ENCODE measurements at places on chromosomes 12 and 14.

DNA sequence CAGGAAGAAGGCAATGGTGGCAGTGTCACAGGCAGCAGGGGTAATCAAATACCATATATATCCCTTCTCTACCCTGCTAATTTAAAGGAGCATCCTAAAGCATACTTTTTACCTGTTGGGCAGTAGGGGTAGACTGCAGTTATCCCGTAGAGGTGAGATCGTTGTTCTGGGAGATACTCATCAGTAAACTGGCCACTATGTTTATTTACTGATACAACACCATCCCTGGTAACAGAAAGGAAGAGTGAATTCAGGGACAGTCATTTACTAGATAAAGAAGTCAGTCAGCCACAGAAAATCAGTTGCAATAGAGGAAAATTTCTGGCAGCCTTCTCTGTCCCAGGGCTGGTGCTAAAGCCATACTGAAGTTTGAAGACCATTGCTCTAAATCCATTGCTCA, 16.3 kb downstream of the RTRAF start:
- DNase-seq: no peak

DNA sequence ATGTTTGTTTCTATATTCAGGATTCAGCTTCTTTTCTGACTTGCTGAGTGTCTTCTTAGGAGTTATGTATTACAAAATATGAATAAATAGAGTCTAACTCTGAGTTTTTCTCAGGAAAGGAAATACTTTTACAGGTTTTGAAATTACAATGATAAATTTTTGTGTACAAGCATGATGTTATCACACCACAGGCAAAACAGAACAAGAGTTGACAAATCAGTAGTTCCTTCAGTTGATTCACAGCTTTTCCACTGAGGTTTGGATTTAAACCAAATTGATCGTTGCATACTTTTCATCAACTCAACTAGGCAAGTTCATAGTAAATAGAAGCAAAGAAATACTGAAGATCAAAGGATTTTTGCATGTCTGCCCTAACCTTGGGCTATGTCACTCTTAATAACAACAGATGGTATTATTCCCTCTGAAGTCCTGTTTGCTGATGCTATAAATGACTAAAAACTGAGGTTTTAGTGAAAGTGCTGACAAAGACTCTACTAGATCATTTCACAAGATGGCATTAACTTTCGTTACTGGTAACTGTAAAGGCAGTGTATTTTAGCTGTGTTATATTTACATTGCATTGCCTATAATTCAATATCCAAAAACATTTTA, 520.2 kb downstream of the FLRT2 start:
- no peak for DNase-seq

GRCh38 chr14:86450085-86450484, 920.1 kb downstream of the FLRT2 start:
- no peak for DNase-seq

DNA sequence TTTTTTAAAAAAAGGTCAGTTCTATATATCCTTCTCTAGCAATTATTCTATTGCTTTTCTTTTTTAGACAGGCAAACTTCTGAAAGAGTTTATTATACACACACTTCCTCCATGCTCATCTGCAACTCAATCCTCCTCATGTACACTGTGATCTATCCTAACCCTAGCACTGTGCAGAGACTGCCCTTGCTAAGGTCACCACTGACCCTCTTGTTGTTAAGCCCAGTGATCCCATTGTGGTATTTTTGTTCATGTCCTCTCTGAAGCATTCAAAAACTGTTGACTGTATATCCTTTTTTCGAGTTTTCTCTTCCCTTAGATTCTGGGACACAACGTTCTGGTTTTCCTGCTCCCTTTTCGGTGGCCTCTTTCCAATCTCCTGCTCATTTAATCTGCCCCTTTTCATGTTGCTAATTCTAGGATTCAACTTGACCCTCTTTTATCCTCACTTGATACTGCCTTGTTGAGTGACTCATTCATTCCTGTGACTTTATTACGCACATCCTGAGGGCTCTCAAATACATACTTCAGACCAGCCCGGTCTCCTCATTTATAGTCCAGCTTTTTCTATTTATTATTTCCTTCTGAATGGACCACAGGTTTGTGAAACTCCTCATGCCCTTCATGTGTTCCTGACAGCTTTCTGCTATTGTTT, 53.9 kb upstream of the PTPRB start:
- no peak for DNase-seq

DNA sequence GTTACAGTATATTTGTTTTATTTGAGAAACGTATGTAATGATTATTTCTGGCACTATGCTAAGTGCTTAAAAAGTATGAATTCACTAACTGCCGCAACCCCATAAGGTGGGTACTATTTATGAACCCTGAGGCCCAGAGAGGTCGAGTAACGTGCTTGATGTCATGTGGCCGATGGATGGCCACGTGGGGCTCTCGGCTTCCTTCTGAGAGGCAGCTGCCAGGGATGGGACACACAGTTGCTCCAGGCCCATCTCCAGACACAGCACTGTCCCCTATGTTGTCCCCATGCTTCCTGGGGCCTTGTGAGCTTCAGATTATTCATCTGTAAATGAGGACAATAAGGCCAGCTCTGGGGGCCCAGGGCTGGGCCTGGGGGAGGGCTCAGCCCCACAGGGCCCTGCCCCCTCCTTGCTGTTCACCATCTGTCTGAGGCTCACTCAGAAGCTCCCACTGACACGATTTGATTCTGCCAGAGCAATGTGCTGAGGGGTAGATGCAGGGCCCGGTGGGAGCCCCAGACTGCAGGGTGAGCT, 115.0 kb downstream of the CALM1 start:
- DNase-seq: no peak

DNA sequence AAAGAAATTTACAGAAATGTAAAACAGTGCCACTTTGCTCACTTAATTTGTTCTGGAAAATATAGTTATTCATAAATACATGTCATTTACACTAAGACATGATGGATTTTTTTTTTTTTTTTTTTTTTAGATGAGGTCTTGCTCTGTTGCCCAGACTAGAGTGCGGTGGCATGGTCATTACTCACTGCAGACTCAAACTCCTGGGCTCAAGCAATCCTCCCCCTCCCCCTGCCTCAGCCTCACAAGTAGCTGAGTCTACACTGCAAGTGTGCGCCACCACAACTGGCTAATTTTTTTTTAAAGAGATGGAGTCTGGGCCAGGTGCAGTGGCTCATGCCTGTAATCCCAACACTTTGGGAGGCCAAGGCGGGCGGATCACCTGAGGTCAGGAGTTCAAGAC, 101.2 kb downstream of the PPP2R5C start:
- DNase-seq: no peak

DNA sequence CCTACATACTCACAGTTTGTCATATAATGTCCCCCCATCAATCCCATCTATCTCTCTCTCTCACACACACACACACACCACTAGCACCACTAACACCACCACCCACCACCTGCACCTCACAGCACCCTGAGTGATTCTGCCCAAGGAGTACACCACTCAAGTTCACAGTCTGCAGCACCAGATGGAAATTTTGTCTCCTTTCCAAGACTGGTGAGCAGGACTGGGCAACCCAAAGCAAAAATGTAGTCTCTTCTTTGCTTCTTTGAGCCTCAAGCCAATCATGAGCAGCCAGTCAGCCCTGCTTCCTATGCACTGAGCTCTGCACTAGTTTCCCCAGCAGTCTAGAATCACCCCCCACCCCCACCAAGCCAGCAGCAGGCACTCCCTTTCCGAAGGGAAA, 15.0 kb upstream of the ARMH4 start:
- no peak for DNase-seq

GRCh38 chr14:88351966-88352691, 29.1 kb upstream of the KCNK10 start:
- DNase-seq: no peak

GRCh38 chr12:123450636-123451035, 7.3 kb upstream of the SNRNP35 start:
- no peak for DNase-seq

DNA sequence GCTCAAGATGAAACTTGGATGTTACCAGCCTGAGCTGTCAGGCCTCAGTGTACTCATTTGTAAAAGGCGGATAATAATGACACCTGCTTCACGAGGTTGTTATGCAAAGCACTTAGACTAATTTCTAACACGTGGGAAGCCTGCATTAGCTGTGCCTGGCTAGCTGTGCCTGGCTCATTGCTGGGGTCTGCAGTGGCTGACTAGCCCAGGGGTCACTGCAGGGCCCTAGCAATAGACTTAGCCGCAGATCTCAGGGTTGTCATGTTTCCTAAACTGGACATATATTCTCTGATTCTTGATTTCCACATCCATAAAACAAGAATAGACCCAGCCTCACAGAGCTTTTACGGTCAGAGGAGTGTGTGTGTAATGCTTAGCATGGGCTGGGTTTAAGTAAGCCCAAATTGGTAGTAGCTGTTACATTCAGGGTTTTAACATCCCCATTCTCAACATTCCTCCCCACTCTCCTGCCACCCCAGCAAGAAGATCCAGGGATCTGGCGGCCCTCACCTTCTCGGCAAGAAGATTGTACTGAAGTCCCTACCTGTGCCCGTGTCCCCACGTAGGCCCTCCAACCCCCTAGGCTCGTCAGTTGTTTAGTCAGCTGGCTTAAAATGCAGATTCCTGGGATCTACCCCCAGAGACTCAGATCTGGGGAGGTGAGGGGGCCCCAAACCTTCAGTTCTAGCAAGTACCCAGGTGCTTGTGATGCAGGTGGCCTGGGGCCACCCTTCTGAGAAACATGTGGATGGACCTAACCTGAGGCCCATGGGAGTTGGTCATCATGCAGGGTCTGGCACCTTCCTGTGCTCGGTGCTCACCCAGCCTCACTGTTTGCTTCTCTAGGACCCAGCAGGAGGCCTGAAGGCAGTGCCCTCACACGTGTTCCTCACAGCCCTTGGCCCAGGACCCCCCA, 8.6 kb downstream of the NR4A1 start:
- no peak for DNase-seq

- no peak for DNase-seq
Observed at GRCh38 chr12:105355752-105356151, 25.3 kb downstream of the C12orf75 start.

DNA sequence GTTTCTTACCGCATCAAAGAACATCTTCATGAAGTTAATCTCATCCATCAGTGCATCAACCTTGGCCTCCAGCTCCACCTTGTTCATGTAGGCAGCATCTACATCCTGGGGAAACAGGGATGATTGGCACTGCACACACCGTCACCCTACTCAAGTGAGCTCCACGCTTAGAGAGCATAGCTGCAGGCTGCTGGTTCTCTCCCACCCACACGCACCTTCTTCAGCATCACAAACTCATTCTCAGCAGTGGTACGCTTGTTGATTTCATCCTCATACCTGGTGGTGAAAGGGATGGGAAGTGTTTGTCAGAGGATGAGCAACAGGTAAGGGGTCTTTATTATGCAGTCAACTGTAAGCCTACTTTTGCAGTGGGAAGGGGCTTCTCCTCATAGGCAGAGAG, 2.3 kb downstream of the KRT5 start:
- DNase-seq: no peak

GRCh38 chr12:128698301-128698972, 125.3 kb downstream of the SLC15A4 start:
- no peak for DNase-seq

- DNase-seq: no peak
Observed at GRCh38 chr14:101738703-101739320, 22.7 kb upstream of the PPP2R5C start.

- no peak for DNase-seq
Observed at GRCh38 chr14:53630336-53630735, 326.3 kb downstream of the BMP4 start.

- no peak for DNase-seq
Observed at GRCh38 chr14:35366521-35366976, 38.0 kb downstream of the NFKBIA start.

GRCh38 chr14:103915616-103916015, 12.6 kb upstream of the TDRD9 start:
- no peak for DNase-seq

DNA sequence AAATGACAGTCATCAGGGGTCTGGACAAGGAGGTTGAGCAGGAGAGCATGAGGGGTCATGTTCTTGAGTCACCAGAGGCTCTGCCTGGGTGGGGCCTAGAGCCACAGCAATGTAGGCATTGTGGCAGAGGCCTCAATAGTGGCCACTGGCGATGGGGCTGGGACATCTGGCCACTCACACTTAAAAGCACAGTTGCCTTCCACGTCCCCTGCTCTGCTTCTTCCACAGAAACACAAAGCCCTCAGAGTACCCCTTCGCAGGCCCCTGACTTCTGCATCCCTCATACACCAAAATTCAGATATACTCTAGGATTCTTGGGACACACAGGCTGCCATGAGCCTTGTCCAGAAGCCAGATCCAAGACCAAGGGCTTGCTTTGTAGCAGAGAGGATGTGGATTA, 2.2 kb downstream of the SLC10A1 start:
- DNase-seq: no peak

GRCh38 chr12:59491877-59492276, 104.0 kb upstream of the SLC16A7 start:
- DNase-seq: no peak

DNA sequence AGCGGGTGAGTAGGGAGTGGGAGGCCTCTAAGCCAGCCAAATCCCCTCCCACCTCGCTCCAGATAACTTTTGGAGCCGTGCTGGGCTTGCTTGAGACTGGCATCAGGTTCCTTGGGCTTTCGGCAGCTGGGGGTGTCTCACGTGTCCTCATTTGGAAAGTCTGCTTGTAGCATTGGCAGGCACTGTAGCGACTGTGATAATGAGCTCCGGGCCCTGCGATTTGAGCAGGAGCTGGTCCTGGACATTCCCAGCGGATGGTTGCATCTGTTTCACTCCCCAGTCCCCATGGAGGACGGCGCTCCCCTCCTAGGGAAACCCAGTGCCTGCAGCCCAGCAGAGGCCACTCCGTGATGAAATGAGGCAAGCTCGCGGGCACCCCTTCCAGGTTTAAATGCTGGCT, 49.4 kb downstream of the DGLUCY start:
- DNase-seq: no peak

DNA sequence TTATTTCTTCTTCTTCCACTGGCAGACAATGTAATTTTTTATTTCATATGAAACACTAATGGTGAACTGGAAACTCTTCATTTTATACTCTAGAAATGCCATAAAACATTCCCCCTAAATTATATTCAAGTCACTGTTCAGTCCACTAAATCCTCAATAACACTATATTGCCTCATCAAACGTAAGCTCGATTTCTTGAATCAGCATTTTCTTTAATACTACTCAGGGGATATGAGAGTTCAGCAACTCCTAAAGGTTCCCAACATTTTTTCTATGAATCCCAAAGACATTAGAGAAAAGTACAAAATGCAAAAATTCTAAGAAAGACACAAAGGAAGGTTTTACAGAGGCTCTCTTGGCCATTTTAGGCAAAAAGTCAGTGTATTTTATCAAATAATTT, 59.3 kb downstream of the PRICKLE1 start:
- no peak for DNase-seq

GRCh38 chr14:88998027-88998426, 173.6 kb downstream of the TTC8 start:
- DNase-seq: no peak

- DNase-seq: no peak
Observed at GRCh38 chr12:124009781-124010180, 36.8 kb downstream of the ZNF664 start.

- no peak for DNase-seq
Observed at GRCh38 chr12:46438256-46438655, 65.7 kb upstream of the SLC38A2 start.

GRCh38 chr14:65446159-65446558, 33.6 kb downstream of the FUT8 start:
- no peak for DNase-seq

GRCh38 chr14:55846826-55847446, 266.9 kb downstream of the KTN1 start:
- DNase-seq: no peak
